ENCODE measurements at places on chromosomes 16 and 17.

DNA sequence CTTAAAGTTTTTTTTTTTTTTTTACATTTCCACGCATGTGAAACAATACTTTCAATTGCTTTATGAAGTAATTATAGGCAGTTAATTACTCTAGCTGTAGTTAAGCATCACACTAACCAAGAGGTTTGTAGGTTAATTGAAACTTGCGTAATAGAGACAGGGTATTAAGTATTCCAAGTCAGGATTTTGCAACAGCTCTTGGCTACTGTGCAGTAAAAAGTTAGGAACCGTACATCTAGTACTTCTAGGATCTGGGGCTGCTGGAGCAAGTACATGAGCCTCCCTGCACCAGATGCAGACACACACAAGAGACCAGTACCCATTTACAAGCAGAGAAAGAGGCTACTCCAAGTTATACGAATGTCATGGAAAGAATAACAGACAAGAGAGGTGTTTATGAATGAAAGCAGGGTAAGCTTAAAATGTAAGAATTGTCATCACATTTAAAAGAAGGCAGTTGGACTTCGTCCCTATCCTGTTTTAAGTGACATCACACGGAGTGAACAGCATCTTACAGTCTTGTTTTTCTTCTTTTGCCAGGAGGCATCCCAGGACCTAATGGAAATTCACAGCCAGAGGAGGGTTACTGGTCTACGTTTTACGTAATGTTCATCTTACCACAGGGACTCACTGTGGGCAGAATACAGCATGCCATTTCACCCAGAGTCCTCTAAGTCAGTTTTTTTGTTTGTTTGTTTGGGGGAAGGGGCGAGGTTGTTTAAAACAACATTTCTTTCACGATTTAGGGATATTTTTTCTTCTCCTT is 379.6 kb upstream of the PSMD7 start:
- no peak for DNase-seq

- DNase-seq, result peak; percentile 84
These were observed 1.3 kb upstream of the PCGF2 start for GRCh38 chr17:38749223-38750043.

DNA sequence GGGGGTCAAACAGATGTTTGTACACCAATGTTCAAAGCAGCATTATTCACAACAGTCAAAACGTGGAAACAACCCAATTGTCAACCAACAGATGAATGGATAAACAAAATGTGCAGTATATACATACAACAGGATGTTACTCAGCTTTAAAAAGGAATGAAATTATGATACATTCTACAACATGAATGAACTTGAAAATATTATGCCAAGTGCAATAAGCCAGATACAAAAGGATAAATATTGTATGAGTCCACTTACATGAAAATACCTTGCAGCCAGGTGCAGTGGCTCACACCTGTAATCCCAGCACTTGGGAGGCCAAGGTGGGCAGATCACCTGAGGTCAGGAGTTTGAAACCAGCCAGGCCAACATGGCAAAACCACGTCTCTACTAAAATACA is 39.9 kb downstream of the UBE2G1 start:
- DNase-seq, result no peak

DNA sequence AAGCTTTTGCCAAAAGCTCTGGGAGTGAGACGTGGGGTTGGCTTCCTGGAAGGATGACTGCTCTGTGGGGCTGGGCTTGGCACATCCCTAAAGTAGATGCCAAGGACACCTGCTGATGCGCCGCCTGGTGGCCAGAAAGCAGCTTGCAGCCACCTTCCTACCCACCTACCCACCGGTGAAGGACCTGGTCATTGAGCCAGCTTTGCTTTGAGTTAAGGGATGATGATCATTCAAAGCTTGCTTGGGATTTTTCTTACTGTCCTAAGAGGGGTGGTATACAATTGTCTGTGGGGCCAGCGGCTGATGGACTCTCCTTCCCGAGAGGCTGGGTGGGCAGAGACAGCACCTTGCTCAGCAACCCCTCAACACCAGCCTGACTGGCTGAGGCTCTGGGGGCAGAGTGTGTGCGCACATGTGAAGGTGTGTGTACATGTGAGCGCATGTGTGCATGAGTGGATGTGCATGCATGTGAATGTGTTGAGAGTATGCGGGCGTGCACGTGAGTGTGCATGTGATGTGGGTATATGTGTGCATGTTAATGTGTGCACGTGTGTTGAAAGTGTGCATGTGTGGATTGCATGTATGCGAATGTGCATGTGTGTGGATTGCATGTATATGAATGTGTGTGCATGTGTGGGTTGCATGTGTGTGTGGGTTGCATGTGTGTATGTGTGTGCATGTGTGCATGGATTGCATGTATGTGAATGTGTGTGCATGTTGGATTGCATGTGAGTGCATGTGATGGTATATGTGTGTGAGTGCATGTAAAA is 18.6 kb downstream of the C1QTNF1 start:
- peak; percentile 22 for DNase-seq

GRCh38 chr16:77790009-77790372 is 1.6 kb downstream of the VAT1L start:
- no peak for DNase-seq

- no peak for DNase-seq
These were observed 13.0 kb downstream of the RIPOR1 start for GRCh38 chr16:67541391-67542263.

GRCh38 chr17:17355426-17355825 is 52.3 kb downstream of the NT5M start:
- no peak for DNase-seq

- no peak for DNase-seq
These were observed 4.3 kb downstream of the CDIP1 start for GRCh38 chr16:4534151-4534790.

GRCh38 chr16:85968041-85968920 is 69.3 kb downstream of the IRF8 start:
- DNase-seq, result no peak

DNA sequence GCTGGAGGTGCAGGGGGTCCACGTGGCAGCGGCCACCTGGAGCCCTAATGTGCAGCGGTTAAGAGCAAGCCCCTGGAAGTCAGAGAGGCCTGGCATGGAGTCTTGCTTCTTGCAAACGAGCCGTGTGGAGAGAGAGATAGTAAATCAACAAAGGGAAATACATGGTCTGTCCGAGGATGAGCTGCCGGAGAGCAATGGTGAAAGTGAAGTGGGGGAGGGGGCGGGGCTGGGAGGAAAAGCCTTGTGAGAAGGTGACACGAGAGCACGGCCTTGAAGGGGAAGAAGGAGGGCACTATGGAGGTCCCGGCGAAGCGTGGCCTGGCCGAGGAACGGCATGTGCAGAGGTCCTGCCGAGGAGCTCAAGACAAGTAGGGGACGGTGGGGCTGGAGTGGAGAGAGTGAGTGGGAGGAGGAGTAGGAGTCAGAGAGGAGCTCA is 6.0 kb upstream of the SERPINF1 start:
- no peak for DNase-seq

- DNase-seq, result no peak
These were observed 718 bp downstream of the ATP2A3 start for GRCh38 chr17:3963237-3964201.

DNA sequence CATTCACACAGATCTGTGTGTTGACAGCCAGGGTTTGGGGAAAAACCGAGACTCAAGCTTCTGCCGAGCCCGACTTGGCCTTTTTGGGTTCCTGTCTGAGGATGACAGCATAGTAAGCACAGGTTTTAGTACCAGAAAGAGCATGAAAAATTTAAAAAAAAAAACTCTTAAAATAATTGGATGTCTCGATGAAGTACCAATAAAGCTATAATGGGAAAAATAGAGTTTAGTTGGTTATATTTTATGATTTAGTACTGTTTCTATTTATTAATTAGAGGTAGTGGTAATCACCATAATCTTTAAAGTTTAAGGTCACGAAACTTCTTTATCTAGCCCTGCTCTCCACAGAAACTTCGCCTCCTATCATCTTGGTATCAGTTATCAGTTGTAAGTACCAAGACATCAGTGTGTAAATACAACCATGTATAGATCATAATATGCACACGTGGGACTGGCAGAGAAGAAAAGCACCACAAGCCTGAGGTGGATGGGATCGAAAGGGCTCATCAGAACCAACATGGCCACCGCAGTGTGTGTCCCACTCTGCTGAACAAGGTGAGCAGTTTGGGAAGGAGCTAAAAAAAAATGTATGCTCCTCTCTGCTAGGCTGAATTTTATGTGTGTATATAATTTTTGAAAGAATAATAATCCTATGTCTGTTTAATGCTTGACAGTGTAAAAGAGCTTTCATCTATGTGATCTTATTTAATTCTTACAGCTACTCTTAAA is 14.4 kb upstream of the EEF2K start:
- DNase-seq, result no peak

GRCh38 chr17:81427173-81428120 is 32.2 kb downstream of the BAHCC1 start:
- DNase-seq, result no peak

GRCh38 chr17:2292100-2292499 is 11.5 kb downstream of the SMG6 start:
- DNase-seq, result no peak

DNA sequence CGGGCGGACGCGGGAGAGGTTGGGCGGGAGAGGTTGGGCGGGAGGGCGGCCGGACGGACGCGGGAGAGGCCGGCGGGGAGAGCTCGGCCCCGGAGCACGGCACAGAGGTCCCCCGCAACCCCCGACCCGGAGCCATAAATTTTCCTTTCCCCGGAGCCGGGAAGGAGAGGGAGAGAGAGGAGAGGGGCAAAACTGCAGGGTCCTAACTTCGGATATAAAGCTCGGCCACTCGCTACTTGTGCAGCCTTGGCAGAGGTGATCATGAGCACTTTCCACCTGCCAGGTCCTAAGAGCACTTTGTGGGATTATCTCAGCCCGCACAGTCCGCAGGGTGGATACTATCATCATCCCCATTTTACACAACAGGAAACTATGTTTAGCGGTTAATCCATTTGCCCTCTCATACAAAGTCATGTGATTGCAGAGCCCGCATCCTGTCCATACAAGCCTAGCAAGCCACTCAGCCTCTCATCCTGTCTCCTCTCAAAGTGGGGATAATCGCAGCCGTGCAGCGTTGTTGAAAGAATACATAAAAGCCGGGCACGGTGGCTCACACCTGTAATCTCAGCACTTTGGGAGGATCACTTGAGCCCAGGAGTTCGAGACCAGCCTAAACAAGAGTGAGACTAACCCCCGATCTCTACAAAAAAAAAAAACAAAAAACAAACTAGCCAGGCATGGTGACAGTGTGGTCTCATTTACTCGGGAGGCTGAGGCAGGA is 780 bp upstream of the DCAKD start:
- peak; percentile 49 for DNase-seq

DNA sequence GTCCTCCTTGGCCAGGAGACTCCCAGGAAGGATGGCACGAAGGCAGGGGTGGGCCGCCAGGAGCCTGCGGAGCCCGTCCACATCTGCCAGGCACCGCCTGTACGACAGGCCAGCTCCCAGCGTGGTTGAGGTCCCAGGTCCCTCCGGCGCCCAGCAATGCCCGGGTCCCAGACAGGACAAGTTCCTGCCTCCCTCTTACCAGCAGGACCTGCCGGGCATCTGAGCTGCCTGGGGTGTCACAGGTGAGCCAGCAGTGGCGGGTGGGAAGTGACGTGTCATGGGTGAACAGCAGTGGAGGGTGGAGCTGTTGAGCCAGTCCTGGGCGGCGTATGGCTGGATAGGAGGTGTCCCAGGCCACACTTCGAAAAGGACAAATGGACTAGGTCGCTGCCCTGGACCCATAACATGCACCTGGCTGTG is 15.7 kb upstream of the BAHCC1 start:
- DNase-seq, result no peak

- no peak for DNase-seq
These were observed 878 bp downstream of the TRIM72 start for GRCh38 chr16:31214708-31215286.

DNA sequence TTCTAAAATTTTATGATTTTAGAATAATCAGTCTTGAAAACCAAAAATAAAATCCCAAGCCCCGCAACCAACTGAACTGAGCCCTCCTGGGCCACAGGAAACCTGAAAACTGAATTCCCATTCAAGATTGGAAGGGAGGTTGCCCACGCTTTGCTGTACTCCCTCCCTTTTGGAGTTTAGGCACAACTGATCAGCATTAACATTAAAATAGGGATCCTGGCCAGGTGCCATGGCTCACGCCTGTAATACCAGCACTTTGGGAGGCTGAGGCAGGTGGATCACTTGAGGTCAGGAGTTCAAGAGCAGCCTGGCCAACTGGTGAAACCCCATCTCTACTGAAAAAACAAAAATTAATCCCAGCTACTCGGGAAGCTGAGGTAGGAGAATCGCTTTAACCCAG is 52.7 kb upstream of the NETO2 start:
- DNase-seq, result no peak

DNA sequence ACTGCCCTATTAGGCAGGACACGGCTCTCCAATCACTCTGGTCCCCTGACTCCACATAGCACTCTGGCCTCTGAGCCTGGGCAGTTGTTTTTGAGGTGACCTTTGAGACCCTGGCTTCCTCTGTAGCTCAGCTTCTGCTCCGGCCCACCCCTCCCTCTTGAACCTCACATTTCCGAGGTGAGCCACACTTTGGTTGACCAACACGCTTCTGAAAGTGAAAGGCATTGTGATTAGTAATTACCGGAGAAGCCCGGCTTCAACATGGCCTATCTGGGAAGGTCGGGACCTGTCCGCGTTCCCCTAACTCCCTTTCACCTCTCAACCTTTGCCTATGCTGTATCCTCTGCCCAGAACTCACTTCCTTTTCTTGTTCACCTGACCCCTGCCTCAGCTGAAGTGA is 10.3 kb upstream of the ITGAX start:
- DNase-seq, result no peak

DNA sequence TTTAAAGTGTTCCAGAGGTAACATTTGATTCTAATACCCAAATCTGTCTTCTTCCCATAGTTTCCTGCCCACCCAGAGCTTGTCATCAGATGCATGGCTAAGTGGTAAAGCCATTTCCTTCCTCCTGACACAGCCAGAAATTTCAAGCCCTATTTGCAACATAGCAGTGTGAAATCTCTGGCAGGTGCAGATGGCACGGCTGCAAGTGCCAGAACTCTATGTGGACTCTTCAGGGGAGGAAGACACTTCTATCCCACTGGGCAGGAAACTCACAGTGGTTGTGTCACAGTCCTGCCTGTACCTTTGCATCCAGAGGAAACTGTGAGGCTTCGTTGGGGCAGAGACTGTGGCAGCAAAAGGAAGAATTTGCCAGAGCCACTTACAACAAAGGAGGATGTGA is 13.2 kb downstream of the DYNLRB2 start:
- DNase-seq, result no peak

GRCh38 chr17:39229274-39229913 is 3.6 kb upstream of the STAC2 start:
- DNase-seq, result no peak

- DNase-seq, result no peak
These were observed 3.5 kb downstream of the CHAD start for GRCh38 chr17:50465171-50465570.

- no peak for DNase-seq
These were observed 26.9 kb downstream of the SPNS3 start for GRCh38 chr17:4460661-4461060.

- DNase-seq, result no peak
These were observed 217.8 kb upstream of the GSE1 start for GRCh38 chr16:85395207-85395912.
